ENCODE measurements at places on chromosomes 12 and 14.

- DNase-seq = no peak
These were observed 19.0 kb downstream of the MLXIP start for GRCh38 chr12:122097584-122097926.

DNA sequence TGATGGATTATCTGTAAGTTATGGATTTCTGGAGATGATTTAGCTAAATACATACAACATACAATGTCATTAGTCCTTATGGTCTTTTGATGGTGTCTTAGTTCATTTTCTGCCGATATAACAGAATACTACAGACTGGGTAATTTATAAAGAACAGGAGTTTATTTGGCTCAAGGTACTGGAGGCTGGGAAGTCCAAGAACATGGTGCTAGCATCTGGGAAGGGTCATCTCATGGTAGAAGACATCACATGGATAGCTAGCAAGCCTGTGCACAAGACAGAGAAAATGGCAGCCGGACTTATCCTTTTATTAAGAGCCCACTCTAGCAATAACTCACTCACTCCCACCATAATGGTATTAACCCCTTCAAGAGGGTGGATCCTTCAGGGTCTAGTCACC lies 24.2 kb downstream of the KLHL28 start:
- DNase-seq = no peak

DNA sequence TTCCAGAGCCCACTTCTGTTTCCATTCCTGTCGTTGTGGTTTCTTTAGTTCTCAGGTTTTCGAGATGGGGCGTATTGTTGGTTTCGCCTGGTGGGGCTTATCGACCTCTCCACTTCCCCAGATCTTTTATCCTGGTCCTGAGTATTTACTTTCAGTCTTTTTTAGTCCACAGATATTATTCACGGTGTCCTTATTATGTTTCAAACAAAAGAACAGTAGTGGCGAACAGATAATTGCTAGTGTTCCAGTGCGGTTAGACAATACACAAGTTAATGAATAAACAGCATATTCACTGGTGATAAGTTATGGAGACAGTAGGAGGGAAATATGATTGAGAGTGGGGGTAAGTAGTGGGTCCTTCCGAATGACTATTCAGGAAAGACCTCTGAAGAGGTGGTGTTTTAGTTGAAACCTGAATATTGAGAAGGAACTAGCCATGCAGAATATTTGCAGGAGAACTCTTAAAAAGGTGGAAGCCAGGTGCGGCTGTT lies 668 bp downstream of the TMEM260 start:
- DNase-seq = no peak

DNA sequence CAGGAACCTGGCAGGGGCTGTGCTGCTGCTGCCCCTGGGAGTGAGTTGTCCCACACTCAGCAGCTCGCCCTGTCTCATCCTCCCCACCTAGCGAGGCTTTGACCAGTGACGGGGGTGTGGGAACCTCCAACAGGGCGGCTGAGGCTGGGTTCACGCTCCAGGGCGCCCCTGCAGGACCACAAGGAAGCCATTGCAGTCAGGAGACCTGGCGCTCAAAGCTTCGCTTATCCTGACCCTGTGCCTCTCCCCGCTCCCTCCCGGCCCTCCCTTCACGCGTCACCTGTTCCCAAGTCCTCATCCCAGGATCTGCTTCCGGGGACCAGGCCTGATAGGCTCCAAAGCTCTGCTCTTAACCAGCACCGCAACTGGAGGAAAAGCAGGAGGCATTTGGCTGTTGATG lies 272.0 kb upstream of the SFSWAP start:
- DNase-seq = no peak

DNA sequence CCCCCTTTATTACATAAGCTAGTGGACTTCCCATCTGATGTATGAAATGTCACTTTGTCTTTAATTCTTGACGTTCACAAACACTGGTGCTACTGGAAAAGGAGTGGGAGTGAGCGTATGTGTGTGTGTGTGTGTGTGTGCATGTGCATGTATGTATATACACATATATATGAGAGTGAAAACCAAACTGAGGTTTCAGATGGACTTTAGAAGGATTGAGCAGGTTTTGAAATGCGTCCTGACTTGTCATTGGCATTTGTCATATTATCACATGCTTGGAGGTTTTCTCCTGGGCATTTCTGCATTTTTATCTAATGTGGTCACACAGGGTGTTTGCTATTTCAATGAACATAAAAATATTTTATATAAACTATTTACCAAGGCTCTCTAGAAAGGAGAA lies 1085.9 kb downstream of the BCL11B start:
- no peak for DNase-seq

DNA sequence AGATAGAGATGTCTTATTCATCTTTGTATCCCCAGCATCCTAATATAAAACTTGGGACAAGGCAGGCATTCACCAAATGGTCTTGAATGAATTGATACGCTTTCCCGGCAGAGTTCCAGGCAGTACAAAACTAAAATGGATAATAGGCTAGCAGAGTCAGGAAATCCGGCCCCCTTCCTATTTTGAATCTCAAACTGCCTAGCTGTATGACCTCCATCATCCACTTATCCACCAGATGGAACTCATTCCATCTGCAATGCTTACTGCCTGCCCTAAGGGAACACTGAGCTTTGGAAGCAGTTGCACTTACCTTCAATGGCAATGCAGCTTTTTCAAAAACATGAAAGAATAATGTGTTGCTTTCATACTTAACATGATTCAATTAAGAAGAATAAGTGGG lies 43.4 kb downstream of the BDKRB1 start:
- no peak for DNase-seq

DNA sequence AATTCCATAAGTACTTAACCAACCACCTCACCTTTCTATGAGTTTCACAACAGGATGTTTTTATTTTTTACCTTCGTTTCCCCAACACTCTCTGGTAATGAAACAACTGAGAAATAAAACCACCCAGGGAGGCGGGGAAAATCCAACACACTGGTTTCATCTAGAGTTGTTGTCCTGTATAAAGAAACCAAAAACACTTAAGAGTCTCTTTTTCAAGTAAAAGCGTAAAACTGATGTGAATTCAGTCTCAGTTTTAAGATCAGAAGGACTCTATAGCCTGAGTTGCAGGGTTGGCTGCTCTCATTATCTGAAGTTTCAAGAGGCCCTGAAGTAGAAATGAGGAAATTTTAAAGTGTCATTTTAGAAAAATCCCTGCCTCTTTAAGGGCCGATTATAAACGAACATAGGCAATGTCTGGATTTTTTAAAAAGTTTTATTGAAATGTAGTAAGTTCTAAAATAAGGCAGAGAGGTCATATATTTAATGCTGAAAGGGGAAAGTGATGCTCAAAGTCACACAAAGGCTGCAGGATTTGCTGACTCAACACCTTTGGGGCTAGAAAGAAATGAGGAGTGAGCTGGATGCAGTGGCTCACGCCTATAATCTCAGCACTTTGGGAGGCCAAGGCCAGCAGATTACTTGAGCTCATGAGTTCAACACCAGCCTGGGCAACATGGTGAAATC lies 27.2 kb downstream of the HIGD1C start:
- DNase-seq = no peak

Data from activated CD4-positive, CD25-positive, alpha-beta regulatory T cell (primary cell).